Tibial nerve (tissue), 4 donors: ENCODE measurements at places on chromosomes 5 and 9. TPM values are rescaled to one million over a fixed set of nuclear protein-coding genes. Genes with fewer than 3 reads are reported as not detected.

Gene PCDHGA9
- total RNA-seq = 10.7 TPM

Gene ZDHHC11
- total RNA-seq = 1.1 TPM

Gene NFIB
- total RNA-seq = 68.8 TPM

Gene KIAA0825
- 5.1 TPM for total RNA-seq

- H3K36me3 ChIP-seq = peaks cover 70% of the 10 kb centered on the region
- H3K4me1 ChIP-seq = no peaks in the 10 kb centered on the region
- no peaks in the 10 kb centered on the region for H3K27me3 ChIP-seq
- no peak overlapping the region for H3K27ac ChIP-seq
- DNase-seq = no peak
- no peak overlapping the region for H3K4me3 ChIP-seq
Measured at GRCh38 chr5:43294226-43294625, 19.0 kb downstream of the HMGCS1 start.
